ENCODE measurements at places on chromosomes 5 and 9. TPM values are rescaled to one million over a fixed set of nuclear protein-coding genes. Genes with fewer than 3 reads are reported as not detected.
A peak's percentile ranks its signal among the peaks of the same experiment; 100 is the strongest.

Gene LHX3
- not detected for total RNA-seq

Gene NACC2
- total RNA-seq, result 26.6 TPM

- DNase-seq, result no peak
Measured at GRCh38 chr5:76718381-76718832, 2.5 kb downstream of the F2R start.

- no peak for DNase-seq
Measured at GRCh38 chr5:61755726-61756222, 423.7 kb downstream of the ZSWIM6 start.

Gene TNFSF15
- 11.7 TPM for total RNA-seq

GRCh38 chr9:20636888-20637440 lies 14.7 kb upstream of the MLLT3 start:
- no peak for DNase-seq

DNA sequence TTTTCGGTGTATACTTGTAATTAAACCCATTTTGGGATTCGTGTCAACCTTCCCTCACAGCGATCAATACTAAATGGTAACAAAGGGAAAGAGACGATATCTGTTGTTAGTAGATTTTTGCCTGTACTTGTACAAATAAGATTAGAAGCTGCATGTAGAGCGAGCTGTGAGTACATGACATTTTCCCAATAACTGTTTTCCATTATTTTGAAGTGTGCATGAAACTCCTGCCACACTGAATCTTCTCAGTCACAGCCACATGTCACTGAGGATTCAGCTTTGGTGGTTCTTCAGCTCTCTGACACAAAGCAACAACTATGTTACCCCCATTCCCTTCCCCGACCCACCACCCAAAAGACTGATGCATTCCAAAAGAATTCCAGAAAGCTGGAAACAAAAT lies 685.6 kb downstream of the EFNA5 start:
- no peak for DNase-seq

DNA sequence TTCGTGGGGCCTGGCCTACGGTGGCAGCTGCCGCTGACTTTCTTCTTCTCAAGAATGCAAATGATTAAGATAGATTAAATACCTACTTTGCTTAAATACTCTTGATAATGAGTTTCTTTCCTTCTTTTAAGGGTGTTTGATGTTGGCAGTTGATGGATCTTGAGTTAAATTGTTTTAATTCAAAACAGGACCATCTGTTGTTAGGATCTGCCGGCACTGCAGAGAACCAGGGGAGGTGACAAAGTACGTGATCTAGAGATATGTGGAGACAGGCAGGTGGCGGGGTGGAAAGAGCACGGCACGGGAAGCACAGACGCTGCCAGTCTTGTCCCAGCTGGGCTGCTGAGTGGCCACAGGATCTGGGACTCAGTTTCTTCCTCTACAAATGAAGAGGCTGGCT lies 37.9 kb downstream of the MED27 start:
- no peak for DNase-seq

DNA sequence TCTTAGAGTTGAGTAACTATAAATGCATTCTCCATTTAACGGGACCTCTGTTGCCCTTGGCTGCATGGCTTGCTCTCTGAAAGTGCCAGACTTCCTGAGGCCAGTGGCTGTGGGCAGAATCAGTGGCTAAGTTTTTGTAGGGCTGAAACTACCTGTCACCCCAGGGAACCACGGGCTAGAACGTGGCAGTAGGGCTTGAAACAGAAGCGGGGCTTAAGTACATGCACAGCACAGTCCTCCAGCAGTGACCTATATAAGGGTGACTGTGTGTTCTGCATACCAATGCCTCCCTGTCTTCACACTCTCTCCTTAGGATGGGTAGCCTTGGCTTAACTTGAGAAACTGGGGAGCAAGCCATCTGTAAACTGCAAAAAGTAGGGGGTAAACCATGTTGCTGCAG lies 43.6 kb upstream of the LRRTM2 start:
- no peak for DNase-seq

- DNase-seq, result no peak
Measured at GRCh38 chr5:83724001-83724400, 3.3 kb upstream of the HAPLN1 start.

GRCh38 chr9:129398101-129398960 lies 220.3 kb upstream of the IER5L start:
- no peak for DNase-seq

- no peak for DNase-seq
Measured at GRCh38 chr9:12503606-12504122, 189.5 kb upstream of the TYRP1 start.

- no peak for DNase-seq
Measured at GRCh38 chr9:75965231-75965630, 74.8 kb downstream of the PCSK5 start.

DNA sequence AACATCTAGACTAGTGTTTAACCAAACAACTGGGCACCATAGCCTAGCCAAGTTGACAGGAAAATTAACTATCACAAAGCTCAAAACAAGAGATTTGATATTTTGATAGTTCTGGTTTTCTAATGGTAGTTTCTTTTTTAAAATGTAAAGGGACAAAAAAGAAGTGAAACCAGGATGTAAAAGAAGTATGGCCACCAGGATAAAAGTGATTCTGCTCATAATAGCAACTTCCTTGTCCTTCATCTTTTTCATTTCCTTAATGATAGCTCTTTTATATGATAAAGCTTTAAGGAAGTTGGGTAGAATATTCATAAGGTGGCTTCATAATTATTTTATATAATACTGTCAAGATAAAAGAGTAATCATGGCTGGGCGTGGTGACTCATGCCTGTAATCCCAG lies 139.1 kb downstream of the BASP1 start:
- DNase-seq, result no peak

Gene HRCT1
- total RNA-seq, result 0.58 TPM

Gene UBTD2
- total RNA-seq, result 32.0 TPM

DNA sequence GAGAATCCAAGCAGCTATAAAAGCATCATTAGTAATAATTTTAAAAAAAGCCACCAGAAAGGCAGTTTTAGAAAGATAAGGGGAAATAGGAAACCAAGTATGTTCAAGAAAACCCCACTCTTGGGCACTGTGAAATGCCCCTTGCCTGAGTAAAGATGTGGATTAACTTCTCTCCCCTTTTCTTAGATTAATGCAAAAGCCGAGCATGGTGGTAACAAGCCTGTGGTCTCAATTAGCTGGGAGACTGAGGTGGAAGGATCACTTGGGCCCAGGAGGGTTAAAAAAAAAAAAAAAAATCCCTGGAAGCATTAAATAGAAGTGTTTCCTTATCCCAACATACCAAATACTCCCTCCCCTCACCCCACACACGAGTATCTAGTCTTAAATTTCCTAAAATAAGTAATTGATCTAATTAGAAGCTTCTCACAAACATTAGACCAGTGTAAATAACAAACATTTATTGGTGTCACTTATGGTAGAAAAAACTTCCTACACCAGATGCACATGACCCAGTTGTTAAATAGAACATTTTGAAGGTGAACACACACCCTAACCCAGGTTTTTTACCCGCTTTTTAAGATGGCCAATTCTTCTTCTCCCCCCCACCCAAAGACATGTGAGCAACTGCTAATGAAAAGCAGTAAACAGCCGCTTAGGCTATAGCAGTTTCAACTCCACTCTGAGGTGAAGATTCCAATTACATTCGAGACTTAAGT lies 5.2 kb downstream of the HSPA5 start:
- no peak for DNase-seq

DNA sequence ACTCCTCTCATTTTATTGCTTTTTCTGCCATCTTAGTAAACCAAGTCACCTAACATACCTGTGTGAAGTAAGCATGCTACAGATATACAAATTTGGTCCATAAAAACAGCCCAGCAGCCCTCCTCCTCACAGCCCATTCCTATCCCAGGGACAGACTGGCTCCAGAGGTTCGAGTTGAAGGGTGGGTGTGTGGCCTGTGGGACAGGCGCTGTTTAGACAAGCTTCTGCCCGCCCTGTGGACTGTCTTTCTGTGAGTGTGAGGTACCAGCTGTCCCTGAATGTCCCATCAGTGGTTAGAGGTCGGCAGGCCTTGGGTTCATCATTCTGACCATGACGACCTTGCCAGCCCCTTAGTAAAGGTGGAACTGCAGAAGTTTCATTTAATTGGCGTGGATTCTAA lies 82.0 kb downstream of the WNK2 start:
- DNase-seq, result no peak

DNA sequence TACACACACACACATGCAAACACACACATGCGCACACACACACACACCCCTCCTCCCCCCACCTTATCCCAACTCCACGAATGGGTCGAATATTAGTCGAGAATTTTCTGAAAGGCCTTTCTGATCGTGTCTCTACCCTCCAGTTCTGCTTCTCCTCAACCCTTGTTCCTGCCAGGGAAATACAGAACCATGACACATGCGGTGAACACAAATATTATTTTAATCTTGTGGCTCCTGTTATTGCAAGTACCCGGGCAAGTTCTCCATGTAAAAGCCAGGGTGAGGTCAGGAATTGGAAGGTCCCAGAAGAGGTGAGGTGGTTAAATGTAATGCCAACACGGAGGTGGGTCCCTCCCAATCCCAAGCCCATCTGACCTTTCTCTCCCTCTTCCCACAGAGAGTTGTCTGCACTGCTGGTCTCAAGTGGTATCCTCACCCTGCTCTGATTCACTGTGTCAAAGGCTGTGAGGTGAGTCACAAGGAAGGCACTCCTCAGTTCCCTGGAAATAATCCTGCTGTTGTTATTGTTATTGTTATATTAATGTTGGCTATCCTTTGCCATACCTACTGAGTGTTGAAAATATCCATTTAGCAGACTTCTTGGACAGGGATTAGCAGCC lies 223.7 kb downstream of the PAPPA start:
- peak; percentile 61 for DNase-seq

DNA sequence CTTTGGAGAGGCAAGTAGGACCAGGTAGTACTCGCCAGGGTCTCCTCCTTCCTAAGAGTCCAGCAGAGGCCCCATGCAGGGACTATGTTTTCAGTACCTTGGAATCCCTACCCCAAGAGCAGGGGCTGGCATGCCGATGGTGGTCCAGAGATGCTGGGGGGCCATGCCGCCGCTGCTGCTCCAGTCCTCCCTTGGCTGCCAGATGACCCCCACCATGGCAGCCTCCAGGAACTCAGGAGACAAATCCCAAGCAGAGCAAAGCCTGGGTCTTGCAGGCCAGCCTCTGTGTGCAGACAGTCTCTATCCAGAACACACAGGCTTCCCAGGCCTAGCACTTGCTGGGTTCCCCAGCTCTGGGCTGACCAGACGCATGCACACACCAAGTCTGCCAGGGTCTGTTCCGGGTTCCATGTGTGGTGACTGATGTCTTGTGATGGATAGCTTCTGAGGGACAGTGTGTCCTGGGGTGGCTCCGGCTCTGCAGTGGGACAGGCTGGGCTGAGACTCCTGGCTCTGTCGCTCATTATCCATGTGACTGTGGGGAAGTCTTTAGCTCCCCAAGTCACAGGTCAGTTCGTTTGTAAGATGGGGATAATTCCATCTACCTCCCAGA lies 127.3 kb downstream of the CRB2 start:
- DNase-seq, result no peak

DNA sequence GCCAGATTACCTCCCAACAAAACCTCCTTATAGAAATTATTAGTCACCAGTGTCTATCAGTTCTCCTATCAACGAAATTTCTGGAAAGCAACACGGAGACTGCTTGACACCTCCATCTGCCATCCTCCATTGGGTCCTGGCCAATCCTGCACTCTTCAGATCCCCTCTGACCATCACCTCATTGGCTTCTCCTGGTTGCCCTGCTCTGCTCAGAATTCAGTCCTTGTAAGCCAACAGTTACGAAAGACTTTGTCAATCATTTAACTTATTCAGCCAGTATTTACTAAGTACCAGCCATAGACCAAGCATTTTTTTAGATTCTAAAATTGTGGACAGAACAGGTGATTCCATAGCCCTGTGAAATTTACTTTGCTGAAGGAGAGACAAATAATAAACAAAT lies 228.5 kb downstream of the MARCHF11 start:
- DNase-seq, result no peak

DNA sequence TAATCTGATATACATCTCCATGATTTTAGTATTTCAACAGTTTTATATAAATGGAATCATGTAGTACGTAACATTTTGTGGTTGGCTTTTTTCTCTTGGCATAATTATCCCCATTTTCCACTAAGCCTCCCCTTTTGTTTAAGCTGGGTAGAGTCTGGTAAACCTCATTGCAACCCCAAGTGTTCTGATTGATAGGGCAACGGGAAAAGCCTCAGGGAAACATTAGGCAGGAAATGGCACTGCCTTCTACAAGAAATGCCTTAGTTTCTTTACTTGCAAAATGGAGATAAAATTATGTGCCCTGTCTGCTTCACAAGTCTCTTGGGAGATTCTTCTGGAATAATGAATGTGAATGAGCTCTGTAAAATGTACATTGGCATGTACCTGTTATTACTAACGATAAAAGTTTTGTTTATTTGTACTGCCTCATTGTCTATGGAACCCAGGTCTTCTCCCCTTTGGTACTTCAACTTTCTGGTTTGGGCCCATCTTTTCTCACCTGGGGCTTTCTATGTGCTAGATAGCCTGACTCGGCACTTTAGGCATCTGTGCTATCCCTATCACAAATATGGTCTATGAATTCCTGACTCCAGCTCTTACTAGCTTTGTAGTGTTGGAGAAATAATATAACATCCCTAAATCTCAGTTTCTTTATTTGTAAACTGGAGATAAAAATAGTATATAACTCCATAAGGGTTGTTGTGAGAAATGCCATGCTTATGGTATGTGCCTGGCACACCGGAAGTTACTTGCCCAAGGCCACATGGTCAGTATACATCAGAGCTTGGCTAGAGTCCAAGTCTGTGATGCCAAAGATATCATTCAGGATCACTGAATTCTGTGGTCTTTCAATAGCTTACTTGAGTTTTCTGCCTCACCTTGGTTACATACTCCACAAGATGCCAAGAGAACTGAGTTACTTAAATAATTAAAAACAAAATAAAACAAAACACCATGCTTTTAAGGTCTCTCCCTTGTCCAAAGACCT lies 48.2 kb upstream of the ZNF169 start:
- DNase-seq, result no peak

Gene TMEM215
- not detected for total RNA-seq

Gene GPR151
- not detected for total RNA-seq

Gene HAPLN1
- not detected for total RNA-seq

- DNase-seq, result no peak
Measured at GRCh38 chr5:155144956-155145355, 131.4 kb downstream of the KIF4B start.

GRCh38 chr9:19922476-19923118 lies 133.8 kb upstream of the SLC24A2 start:
- no peak for DNase-seq

Gene FCN2
- not detected for total RNA-seq

GRCh38 chr5:80967500-80968181 lies 7.5 kb downstream of the RASGRF2 start:
- peak; percentile 61 for DNase-seq

DNA sequence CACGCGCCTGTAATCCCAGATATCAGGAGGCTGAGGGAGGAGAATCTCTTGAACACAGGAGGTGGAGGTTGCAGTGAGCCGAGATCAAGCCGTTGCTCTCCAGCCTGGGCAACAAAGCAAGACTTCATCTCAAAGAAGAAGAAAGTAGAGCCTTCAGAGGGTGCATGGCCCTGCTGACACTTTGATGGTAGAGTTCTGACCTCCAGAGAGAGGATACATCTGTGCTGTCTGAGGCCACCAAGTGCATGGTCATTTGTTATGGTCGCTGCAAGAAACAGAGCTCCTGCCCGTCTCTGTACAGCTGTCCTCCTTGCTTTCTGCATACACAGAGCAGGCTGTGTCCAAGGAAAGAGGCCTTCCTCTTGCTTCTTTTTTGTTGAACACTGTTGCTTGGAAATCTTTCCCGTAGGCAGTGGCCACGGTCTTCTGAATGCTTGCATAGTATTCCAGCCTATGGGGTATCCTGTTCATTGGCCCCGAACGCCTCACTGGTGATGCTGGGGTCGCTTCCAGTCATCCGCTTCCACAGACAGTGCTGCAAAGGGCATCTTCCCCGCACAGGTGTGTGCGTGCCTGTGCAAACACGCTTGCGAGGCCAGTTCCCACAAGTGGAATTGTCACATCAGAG lies 36.8 kb upstream of the UNC5A start:
- no peak for DNase-seq

Gene PCDHB5
- total RNA-seq, result 3.1 TPM
